ENCODE measurements at places on chromosomes 3 and 15.

DNA sequence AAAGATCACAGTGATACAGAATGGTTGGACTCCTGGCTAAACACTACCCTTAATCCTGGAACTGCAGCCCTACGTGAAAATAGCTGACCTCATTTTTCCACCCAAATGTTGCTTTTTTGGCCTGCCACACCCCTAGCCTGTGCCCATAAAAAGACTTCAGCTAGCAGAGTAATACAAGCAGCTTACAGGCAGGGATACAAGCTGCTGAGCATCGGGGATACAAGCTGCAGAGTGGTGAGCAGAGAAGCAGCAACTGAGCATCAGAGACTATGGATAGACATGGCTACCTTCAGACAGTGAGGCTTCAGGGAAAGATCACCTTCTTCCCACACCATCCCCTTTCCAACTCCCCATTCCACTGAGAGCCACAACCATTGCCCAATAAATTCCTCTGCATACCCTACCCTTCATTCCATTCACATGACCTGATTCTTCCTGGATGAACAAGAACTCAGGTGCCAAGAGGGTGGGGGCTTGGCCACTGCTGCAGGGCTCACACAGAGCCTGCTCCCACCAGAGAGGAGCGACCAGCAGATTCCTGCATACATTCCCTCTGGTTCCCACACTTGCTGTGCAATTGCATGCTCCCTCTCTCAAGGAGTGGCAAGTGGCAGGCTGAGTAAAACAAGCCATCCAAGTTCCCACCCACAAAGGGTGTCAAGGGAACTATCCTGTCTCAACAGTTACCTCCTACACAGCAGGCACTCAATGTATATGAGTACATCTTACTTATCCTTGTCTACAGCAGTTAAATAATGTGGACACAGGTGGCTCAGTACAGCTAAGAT, 217.5 kb downstream of the ALCAM start:
- DNase-seq: no peak
- H3K4me3 ChIP-seq: no peak overlapping the region
- H3K27me3 ChIP-seq: no peaks in the 10 kb centered on the region
- H3K36me3 ChIP-seq: no peaks in the 10 kb centered on the region
- no peak overlapping the region for H3K27ac ChIP-seq

DNA sequence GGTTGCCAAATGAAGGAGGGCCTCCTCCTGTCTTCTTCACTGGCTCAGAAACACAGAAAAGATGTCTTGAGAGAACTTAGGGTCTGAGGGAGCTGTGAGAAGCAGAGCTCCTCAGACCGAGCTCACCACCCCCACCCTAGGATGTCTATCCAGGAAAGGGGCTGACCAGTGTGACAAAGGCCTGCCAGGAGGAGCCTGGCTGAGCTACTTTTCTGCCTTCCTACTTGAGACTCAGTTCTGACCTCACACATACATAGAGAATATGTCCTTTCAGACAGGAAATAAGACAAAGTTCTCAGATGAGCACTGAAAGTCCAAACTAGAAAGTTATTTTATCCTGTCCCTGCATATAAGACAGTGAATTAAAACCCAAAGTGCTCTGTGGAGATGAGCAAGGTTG, 54.5 kb downstream of the KIF9 start:
- no peak for DNase-seq
- H3K4me1 ChIP-seq: peaks cover 40% of the 10 kb centered on the region
- H3K4me3 ChIP-seq: peak overlapping the region; percentile 54
- H3K36me3 ChIP-seq: no peaks in the 10 kb centered on the region
- H3K27ac ChIP-seq: no peak overlapping the region

- no peak for DNase-seq
- no peaks in the 10 kb centered on the region for H3K36me3 ChIP-seq
- H3K27ac ChIP-seq: no peak overlapping the region
- peaks cover under 1% of the 10 kb centered on the region for H3K4me1 ChIP-seq
- peaks cover 12% of the 10 kb centered on the region for H3K27me3 ChIP-seq
- H3K4me3 ChIP-seq: no peak overlapping the region
Observed at GRCh38 chr3:42443292-42443691, 32.9 kb upstream of the LYZL4 start.

GRCh38 chr3:154228561-154229216, 95.6 kb downstream of the DHX36 start:
- H3K27ac ChIP-seq: no peak overlapping the region
- no peak overlapping the region for H3K4me3 ChIP-seq
- H3K36me3 ChIP-seq: no peaks in the 10 kb centered on the region
- H3K27me3 ChIP-seq: peaks cover 5% of the 10 kb centered on the region
- H3K4me1 ChIP-seq: no peaks in the 10 kb centered on the region
- DNase-seq: no peak

DNA sequence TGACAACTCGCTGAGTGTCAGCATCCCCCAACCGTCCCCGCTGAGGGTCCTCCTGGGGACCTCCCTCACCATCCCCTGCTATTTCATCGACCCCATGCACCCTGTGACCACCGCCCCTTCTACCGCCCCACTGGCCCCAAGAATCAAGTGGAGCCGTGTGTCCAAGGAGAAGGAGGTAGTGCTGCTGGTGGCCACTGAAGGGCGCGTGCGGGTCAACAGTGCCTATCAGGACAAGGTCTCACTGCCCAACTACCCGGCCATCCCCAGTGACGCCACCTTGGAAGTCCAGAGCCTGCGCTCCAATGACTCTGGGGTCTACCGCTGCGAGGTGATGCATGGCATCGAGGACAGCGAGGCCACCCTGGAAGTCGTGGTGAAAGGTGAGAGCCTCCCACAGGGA, 35.4 kb downstream of the ACAN start:
- H3K4me3 ChIP-seq: no peak overlapping the region
- DNase-seq: no peak
- no peaks in the 10 kb centered on the region for H3K27me3 ChIP-seq
- no peaks in the 10 kb centered on the region for H3K4me1 ChIP-seq
- H3K27ac ChIP-seq: no peak overlapping the region

GRCh38 chr3:54830658-54831057, 97.2 kb downstream of the LRTM1 start:
- H3K4me3 ChIP-seq: no peak overlapping the region
- no peak for DNase-seq
- no peak overlapping the region for H3K27ac ChIP-seq
- no peaks in the 10 kb centered on the region for H3K4me1 ChIP-seq
- no peaks in the 10 kb centered on the region for H3K27me3 ChIP-seq

GRCh38 chr3:148992027-148992634, 791 bp downstream of the GYG1 start:
- peaks cover 21% of the 10 kb centered on the region for H3K4me1 ChIP-seq
- H3K27me3 ChIP-seq: no peaks in the 10 kb centered on the region
- H3K4me3 ChIP-seq: peak overlapping the region; percentile 84
- H3K36me3 ChIP-seq: peaks cover 24% of the 10 kb centered on the region
- DNase-seq: peak; percentile 43

DNA sequence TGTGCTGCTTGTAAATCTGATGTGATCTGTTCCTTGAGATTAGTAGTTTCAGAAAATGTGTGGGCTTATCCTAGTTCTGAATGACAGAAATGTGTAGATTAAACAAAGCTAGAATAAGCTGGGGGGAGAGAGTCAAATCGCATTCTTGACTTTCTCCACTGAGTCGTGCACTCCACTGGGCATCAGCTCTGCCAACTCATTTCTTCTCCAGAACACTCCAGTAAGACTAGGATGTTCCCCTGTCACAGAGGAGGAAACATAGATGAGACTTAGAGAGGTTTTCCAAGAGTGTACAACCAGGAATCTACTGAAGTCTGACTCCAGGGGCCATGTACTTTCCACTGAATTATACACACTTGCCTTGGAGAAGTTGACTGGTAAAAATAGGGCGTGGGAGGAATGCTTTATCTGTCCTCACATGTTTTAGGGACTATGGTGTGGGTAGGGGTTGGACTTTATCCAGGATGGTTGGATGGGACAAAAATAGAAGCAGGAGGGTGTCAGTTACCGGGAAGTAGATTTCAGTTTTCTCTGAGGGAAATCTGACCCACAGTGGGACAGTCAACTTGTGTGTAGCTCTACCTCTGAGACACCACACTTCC, 298.2 kb downstream of the UBE2E2 start:
- no peak for DNase-seq
- H3K4me1 ChIP-seq: peaks cover 18% of the 10 kb centered on the region
- H3K27ac ChIP-seq: no peak overlapping the region
- H3K36me3 ChIP-seq: peaks cover 32% of the 10 kb centered on the region
- no peak overlapping the region for H3K4me3 ChIP-seq

- H3K4me3 ChIP-seq: peak overlapping the region; percentile 66
- H3K27me3 ChIP-seq: no peaks in the 10 kb centered on the region
- peak overlapping the region; percentile 84 for H3K27ac ChIP-seq
- no peak for DNase-seq
Observed at GRCh38 chr3:67015702-67016484, 17.8 kb downstream of the KBTBD8 start.

GRCh38 chr15:78047761-78048627, 29.5 kb downstream of the TBC1D2B start:
- H3K27me3 ChIP-seq: no peaks in the 10 kb centered on the region
- no peak overlapping the region for H3K27ac ChIP-seq
- peaks cover 50% of the 10 kb centered on the region for H3K4me1 ChIP-seq
- peaks cover 21% of the 10 kb centered on the region for H3K36me3 ChIP-seq

- no peak overlapping the region for H3K27ac ChIP-seq
- no peaks in the 10 kb centered on the region for H3K36me3 ChIP-seq
- H3K4me1 ChIP-seq: no peaks in the 10 kb centered on the region
- H3K27me3 ChIP-seq: peaks cover 4% of the 10 kb centered on the region
- no peak for DNase-seq
- no peak overlapping the region for H3K4me3 ChIP-seq
Observed at GRCh38 chr15:61715082-61715481, 345.2 kb downstream of the VPS13C start.

- no peaks in the 10 kb centered on the region for H3K4me1 ChIP-seq
- H3K27me3 ChIP-seq: no peaks in the 10 kb centered on the region
- DNase-seq: no peak
- no peak overlapping the region for H3K4me3 ChIP-seq
Observed at GRCh38 chr15:54843006-54843405, 353.7 kb downstream of the RSL24D1 start.

- DNase-seq: no peak
- no peaks in the 10 kb centered on the region for H3K27me3 ChIP-seq
- H3K4me1 ChIP-seq: no peaks in the 10 kb centered on the region
- no peak overlapping the region for H3K4me3 ChIP-seq
- H3K27ac ChIP-seq: no peak overlapping the region
- no peaks in the 10 kb centered on the region for H3K36me3 ChIP-seq
Observed at GRCh38 chr3:86180696-86181095, 810.3 kb downstream of the VGLL3 start.

- H3K36me3 ChIP-seq: no peaks in the 10 kb centered on the region
- peaks cover 12% of the 10 kb centered on the region for H3K27me3 ChIP-seq
- peaks cover 11% of the 10 kb centered on the region for H3K4me1 ChIP-seq
- no peak for DNase-seq
- H3K4me3 ChIP-seq: no peak overlapping the region
- no peak overlapping the region for H3K27ac ChIP-seq
Observed at GRCh38 chr15:38242055-38242454, 10.6 kb upstream of the SPRED1 start.

DNA sequence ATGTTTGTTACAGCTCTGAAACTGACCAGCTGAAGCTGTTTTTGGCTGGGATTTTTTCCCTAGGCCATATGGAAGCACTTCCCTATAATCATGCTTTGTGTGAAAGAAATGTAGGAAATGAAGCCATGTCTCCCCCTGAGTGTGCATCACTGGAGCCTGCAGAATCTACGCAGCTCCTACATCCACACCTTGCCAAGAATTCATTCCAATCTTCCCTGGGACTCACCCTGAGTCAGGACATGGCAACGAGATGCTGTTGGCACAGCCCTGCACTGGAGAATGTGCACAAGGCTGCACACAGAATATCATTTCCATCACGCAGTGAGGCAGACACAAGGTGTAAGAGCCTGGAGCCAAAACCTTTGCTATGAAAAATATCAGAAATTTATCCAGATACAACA, 189.5 kb downstream of the ADAMTSL3 start:
- H3K36me3 ChIP-seq: no peaks in the 10 kb centered on the region
- H3K4me3 ChIP-seq: no peak overlapping the region
- no peaks in the 10 kb centered on the region for H3K27me3 ChIP-seq
- DNase-seq: no peak
- no peak overlapping the region for H3K27ac ChIP-seq
- no peaks in the 10 kb centered on the region for H3K4me1 ChIP-seq

GRCh38 chr3:104286645-104287044, 1080.1 kb upstream of the ALCAM start:
- no peak overlapping the region for H3K27ac ChIP-seq
- H3K36me3 ChIP-seq: peaks cover 9% of the 10 kb centered on the region
- peaks cover 4% of the 10 kb centered on the region for H3K4me1 ChIP-seq
- H3K27me3 ChIP-seq: no peaks in the 10 kb centered on the region
- no peak overlapping the region for H3K4me3 ChIP-seq
- no peak for DNase-seq

DNA sequence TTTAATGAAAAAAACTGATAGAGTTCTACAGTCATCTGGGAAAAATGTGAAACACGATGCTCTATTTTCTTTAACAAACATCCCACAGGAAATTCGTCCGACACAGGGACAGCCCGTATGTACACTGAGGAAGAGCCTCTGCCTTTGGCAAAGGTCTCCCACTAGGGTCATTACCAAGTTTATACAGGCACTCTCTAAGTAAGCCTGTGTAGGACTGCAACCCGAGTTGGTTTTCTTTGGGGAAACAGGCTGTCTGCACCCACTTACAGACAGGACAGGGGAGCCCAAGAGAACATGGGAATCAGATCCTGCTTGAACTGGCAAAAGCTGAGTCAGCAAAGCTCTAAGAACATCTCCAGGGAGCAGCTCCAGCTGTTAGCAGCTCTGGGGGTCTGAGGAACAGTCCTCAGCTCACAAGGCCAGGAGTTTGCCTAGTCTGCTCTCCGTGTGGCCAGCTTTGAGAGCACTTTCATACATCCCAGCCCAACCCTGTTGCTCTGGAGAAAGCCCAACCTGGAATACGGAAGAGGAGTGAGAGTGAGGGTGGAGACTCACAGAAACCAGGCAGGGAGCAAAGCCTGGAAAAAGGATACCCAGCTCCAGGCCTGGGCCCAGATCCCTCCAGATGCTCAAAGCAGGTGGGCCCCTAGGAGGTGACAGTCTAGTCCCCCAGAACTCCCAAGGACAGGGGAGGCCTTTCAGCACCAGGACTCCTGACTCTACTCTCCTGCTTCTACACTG, 1.9 kb downstream of the TBC1D2B start:
- no peaks in the 10 kb centered on the region for H3K27me3 ChIP-seq
- no peak overlapping the region for H3K27ac ChIP-seq

GRCh38 chr3:2510591-2511145, 412.0 kb downstream of the CNTN4 start:
- H3K4me3 ChIP-seq: no peak overlapping the region
- no peaks in the 10 kb centered on the region for H3K4me1 ChIP-seq
- no peak for DNase-seq
- H3K27ac ChIP-seq: no peak overlapping the region
- no peaks in the 10 kb centered on the region for H3K36me3 ChIP-seq

GRCh38 chr3:187567021-187567420, 103.2 kb downstream of the SST start:
- H3K4me3 ChIP-seq: no peak overlapping the region
- no peak for DNase-seq
- peaks cover 7% of the 10 kb centered on the region for H3K27me3 ChIP-seq
- H3K27ac ChIP-seq: no peak overlapping the region
- no peaks in the 10 kb centered on the region for H3K36me3 ChIP-seq

- DNase-seq: no peak
- no peaks in the 10 kb centered on the region for H3K27me3 ChIP-seq
- no peak overlapping the region for H3K27ac ChIP-seq
- H3K36me3 ChIP-seq: no peaks in the 10 kb centered on the region
- no peak overlapping the region for H3K4me3 ChIP-seq
Observed at GRCh38 chr3:160678292-160678842, 1.4 kb downstream of the ARL14 start.

Measured in activated B cell treated with CpG ODN at 0.5 μM for 24 hours (primary cell).